Activated T-cell treated with anti-CD3 and anti-CD28 coated beads for 1 hour (primary cell): ENCODE measurements at places on chromosomes 7 and 10.

- DNase-seq, result peak; percentile 7
Observed at GRCh38 chr10:13099144-13099665, 758 bp upstream of the OPTN start.

- no peak for DNase-seq
Observed at GRCh38 chr10:31299119-31299518, 19.9 kb upstream of the ZEB1 start.

DNA sequence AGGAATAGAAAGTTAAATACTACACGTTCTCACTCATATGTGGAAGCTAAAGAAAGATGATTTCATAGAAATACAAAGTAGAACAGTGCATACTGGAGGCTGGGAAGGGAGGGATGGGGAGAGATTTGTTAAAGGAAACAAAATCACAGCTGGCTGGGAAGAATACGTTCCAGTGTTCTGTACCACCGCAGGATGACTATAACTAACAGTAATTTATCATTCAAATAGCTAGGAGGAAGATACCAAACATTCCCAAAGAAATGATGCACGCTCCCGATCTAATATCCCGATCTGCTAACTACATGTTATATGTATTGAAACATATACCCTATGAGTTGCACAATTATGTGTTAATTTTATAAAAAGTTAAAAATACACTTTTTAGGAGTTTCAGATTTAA is 162.3 kb downstream of the ZMYND11 start:
- no peak for DNase-seq

- no peak for DNase-seq
Observed at GRCh38 chr10:125698481-125698998, 15.6 kb upstream of the TEX36 start.

DNA sequence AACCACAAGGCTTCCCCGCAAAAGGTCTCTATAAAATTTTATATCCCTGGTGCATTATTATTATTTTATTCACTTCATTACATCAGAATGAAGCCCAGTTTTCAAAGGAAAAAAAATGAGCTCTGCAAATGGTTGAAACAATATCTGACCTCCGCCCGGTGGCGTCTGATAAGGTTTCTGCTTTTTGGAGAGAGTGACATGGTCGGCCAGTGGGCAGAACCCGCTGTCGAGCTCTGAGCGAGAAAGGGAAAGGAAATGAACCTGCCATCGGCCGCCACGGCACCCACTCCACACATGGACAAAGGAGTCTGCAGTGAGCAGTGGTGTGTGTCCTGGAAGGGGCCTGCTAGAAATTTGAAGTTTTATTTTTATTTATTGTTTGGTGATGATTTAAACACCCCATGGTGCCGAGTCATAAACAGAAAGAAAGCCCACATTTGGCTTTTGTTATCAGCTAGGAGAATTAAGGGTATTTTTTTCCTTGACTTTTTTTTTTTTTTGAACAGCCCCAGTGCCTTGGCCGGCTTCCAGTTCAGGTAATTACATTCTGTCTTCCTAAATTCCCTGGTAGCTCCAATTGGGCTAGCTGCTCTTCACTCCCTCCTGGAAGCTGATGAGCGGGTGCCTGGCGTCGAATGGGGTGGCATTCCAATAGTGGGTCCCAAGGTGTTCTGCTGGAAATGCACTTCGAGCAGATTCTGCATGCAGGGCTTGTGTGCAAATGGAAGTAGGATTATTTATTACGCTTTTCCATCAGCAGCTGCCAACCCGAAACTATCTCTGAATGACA is 149.4 kb upstream of the MKI67 start:
- DNase-seq, result no peak

DNA sequence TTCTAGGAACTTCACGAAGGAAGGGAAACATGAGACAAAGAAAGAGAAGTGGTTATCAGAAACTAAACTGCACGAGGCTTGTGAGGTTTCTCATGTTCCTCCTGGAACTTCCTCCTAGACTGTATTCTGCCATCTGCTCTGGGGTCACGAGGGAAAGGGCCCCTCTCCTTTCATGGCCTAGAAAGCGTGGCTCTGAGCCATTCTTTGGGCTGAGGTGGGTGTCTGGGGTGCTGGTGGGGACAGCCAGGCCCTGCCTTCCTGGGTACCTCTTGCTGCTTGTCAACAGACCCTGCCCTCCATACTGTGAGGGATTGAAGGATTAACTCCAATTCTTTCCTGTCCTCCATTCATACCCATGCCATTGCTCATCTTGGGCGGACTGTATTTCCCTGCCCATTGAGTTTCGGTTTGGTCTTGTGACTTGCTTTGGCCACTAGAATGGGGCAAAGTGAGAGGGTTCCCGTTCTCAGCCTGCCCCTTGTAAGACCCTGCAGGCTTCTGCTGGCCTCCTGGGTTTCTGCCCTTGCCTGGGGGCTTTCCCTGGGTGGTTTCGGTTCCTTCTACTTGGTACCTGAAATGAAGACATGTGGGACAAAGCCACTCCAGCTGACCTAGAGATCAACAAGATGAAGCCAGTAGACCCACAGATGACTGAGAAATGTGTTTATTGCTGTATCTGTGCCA is 14.9 kb upstream of the GIMAP8 start:
- no peak for DNase-seq

DNA sequence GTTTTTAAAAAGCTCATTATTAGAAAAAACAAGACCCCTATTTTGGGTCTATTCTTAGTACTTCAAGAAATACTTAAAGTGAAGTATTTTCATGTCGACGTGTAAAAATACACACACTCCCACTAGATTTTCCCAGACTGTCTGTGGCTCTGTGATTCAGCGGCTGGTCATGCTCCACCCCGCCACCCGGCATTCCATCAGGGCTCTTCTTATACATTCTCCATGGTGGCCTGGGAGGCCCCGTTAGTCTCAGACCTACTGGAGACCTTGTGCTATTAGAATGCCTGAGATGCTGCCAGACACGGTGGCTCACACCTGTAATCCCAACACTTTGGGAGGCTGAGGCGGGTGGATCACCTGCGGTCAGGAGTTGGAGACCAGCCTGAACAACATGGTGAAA is 13.1 kb downstream of the TECPR1 start:
- DNase-seq, result no peak
